ENCODE measurements at places on chromosomes 3 and 15.

- DNase-seq = no peak
Measured at GRCh38 chr3:195001961-195002861, 268.7 kb downstream of the XXYLT1 start.

GRCh38 chr3:70979983-70980645, 603.4 kb downstream of the FOXP1 start:
- DNase-seq = no peak

DNA sequence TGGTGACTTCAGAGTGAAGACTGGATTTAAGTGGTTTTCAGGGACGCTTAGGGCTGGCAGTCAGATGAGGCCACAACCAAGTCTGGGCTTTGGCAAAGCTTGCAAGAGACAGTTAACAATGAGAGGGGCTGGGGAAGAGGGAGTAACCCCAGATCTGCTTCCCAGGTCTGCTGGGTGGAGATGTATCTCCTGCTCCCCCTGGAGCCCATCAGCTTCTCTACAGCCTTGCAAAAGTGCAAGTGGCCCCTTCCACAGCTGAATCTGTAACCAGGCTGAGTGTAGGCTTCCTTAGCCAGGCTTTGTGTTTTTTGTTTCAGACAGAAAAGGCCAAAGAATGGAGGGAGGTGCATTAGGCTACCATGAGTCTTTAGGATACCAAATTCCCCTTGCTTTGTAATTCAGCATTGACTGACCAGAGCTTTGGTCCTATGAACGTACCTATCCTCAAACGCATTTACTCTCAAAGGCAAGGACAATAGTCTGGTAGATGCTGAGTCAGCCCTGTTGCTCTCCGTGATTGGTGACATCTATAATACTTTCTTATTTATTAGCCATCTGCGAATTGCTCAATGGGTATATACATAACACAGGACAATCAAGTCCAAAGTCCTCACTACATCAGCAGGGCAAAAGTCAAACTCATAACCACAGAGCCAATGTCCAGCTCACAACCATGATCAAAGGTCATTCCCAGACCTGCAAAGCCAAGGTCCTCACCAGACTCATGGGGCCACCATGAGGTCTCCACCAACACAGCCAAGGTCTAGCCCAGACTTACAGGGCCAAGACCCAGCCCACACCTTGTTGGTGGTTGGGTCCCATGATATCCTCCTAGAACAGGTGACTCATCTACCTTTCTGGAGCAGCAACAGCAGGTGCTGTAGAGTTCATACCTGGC, 17.1 kb downstream of the CCDC13 start:
- no peak for DNase-seq

DNA sequence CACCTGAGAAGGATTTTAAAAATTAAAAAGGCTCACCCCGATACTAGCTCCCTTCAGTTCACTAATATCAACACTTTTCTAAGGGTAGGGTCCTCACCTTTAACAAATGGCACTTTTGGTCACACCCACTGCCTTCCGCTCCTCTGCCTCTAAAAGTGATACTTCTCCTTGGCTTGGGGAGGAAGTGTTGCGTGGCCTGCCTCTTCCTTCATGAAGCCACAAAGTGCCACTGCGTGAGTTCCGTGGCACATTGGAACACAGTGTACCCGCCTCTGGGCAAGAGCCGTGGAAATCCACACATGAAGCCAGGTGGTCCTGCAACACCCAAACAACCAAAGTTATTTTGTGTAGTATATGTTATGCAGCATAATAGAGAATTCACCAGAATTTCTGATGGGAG, 3.9 kb downstream of the B4GALT4 start:
- no peak for DNase-seq

DNA sequence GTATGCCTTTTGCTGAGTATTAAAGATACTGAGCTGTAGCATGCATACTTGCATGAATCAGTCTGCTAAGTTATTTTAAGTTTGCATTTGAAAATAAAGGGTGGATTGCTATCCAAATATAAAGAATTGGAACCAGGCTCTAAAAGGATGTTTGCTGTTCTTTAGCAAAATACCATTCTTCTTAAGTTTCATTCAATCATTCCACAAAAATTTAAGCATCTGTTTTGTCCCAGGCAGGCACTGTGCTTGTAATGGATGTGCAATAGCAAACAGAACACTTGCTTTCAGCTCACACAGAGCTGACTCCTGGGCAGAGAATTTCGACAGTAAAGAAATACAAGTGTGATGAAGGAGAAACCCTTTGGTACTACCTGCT, 151.1 kb downstream of the PGPEP1L start:
- no peak for DNase-seq

DNA sequence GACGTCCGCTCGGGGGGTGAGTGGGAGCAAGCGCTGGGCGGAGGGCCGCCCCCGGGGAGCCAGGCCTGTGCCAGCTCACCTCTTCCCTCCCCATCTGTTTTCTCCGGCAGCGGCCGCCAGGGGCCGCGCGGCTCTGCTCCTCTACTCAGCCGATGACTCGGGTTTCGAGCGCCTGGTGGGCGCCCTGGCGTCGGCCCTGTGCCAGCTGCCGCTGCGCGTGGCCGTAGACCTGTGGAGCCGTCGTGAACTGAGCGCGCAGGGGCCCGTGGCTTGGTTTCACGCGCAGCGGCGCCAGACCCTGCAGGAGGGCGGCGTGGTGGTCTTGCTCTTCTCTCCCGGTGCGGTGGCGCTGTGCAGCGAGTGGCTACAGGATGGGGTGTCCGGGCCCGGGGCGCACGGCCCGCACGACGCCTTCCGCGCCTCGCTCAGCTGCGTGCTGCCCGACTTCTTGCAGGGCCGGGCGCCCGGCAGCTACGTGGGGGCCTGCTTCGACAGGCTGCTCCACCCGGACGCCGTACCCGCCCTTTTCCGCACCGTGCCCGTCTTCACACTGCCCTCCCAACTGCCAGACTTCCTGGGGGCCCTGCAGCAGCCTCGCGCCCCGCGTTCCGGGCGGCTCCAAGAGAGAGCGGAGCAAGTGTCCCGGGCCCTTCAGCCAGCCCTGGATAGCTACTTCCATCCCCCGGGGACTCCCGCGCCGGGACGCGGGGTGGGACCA, 632 bp upstream of the CRELD1 start:
- peak; percentile 84 for DNase-seq

DNA sequence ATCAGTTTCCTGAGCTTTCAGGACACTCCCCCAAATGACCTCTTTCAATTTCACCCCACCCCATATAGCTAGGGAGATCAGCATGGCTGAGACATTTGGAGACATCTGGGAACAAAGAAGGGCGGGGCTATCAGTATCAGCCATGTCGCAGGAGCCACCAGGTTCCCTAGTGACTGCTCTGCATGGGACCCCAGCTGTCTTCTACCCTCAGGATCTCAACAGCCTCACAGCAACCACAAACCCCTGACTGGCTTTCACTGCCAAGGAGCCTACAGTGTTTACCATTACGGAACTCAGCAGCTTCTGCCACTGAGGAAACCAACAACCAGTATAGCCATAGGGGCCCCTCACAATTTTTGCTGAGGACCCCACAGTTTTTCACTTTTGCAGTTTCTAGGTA, 269.6 kb upstream of the TRIM42 start:
- DNase-seq = no peak

DNA sequence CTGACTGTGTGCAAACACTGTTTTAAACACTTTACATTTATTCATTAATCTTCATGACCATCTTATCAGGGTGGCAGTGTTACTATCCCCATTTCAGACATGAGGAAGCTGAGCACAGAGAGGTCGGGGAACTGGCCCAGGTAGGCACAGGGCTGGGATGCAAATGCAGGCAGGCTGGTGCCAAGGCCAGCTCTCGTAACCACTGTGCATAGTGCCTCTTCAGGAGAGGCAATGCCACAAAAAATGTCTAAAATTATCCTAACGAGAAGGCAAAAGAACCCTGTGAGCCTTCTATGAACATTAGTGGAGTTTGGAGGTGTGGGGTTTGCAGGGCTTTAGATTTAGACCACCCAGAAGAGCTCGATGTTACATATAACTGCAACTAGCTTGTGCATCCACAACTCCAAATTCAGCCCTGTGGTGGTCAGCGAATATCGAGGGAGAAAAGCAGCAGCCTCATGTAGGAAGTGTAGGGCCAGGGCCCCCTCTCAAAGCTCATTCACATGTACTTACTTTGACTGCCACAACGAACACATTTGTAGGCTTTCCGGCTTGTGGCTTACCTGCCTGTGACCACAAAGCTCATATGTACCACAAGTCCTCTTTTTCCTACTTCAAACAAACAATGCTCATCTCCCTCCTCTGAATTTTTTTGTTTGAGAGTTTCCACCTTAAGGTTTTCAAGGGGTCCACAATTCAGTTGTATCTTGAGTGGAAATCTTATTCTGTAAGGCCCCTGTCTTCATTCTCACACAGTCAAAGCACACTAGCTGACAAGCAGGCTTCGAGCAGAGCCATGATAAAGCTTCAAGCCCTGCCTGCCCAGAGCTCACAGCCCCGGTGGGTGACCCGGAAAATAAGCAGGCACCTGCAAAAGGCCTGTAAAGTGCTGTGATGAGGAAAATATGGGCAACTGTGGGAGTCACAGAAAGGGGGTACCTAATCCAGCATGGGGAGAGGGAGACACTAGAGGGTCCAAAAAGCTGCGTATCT, 722.9 kb upstream of the CFAP20DC start:
- peak; percentile 4 for DNase-seq

DNA sequence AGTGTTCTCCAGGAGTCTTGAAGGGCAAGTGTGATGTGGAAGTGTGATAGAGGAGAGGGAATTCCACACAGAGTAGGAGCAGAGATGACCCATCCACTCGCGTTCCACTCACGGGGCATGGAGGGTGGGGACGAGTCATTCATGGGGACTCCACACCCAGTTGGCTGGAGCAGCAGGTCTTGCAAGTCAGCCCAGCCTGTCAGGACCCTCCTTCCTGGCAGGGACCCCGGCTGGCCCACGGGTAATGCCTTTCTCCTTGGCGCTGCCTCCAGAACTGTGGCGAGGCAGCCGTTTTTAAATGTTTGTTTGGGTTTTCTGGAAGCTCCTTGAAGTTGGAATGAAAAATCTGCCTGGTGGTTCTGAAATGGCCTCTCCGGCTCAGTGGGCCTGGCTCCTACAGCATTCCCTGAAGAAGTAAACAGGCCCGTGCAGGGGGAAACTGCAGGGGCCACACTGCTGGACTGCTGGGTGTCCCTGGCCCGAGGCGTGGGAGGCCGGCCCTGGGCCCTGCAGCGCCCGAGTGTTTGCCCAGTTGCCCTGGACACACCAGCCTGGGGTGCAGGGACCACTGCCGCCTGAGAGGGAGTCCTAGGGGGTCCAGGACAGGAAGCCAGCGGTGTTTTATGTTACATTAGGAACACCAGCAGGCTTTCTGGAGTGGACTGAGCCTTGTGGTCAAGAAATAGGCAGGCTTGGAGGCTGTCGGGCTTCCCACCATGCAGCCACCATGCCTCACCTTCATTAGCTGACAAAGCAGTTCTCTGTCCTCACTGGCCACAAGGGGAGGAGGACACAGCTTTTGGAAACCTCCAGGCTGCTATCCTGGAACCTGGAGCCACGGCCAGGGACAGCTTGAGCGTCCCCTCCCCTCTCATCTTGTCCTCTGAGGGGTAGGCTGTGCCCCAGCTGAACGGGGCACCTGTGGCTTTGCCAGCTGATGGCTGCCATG, 61.3 kb downstream of the CEMIP start:
- no peak for DNase-seq
